ENCODE measurements at places on chromosomes 2 and 18. TPM values are rescaled to one million over a fixed set of nuclear protein-coding genes. Genes with fewer than 3 reads are reported as not detected.

The GPR45 gene
- not detected for total RNA-seq

The SEPTIN10 gene
- 46.8 TPM for total RNA-seq

The KCNK3 gene
- 2.8 TPM for total RNA-seq

The GPR17 gene
- 0.25 TPM for total RNA-seq

The ACKR3 gene
- total RNA-seq: 25.4 TPM

The CRIM1 gene
- 26.0 TPM for total RNA-seq

The SCN9A gene
- 1.3 TPM for total RNA-seq

The ITGA4 gene
- total RNA-seq: 1.5 TPM

The AGXT gene
- total RNA-seq: 0.12 TPM

The PLEKHH2 gene
- 1.1 TPM for total RNA-seq

The COL5A2 gene
- total RNA-seq: 8.1 TPM

The LYG2 gene
- not detected for total RNA-seq

The STARD7 gene
- total RNA-seq: 214 TPM

The ITPRID2 gene
- 68.4 TPM for total RNA-seq

The CYP27C1 gene
- total RNA-seq: 0.10 TPM

The HTR2B gene
- total RNA-seq: 0.50 TPM

The PAX8 gene
- 0.30 TPM for total RNA-seq

The OR6B3 gene
- total RNA-seq: not detected

The DSG1 gene
- 0.77 TPM for total RNA-seq

The RNF144A gene
- total RNA-seq: 15.6 TPM

The RAMP1 gene
- 151 TPM for total RNA-seq

The DOK1 gene
- total RNA-seq: 4.4 TPM

The PIEZO2 gene
- total RNA-seq: 1.1 TPM

The ZC3H6 gene
- total RNA-seq: 21.8 TPM

The PLA2R1 gene
- 2.9 TPM for total RNA-seq

The FRZB gene
- 1.1 TPM for total RNA-seq

The ANKRD23 gene
- total RNA-seq: 5.5 TPM

The EHD3 gene
- total RNA-seq: 32.4 TPM

The RGPD8 gene
- 7.8 TPM for total RNA-seq

The HOXD12 gene
- total RNA-seq: not detected

The PLCL1 gene
- 100 TPM for total RNA-seq

The DSC3 gene
- 0.10 TPM for total RNA-seq

The FAHD2A gene
- 46.3 TPM for total RNA-seq

The NGEF gene
- not detected for total RNA-seq

The BUB1 gene
- total RNA-seq: 0.82 TPM

The POTEC gene
- not detected for total RNA-seq

The TDRD15 gene
- not detected for total RNA-seq

The ANKRD62 gene
- total RNA-seq: not detected

The ZAP70 gene
- total RNA-seq: 1.7 TPM

The IL36G gene
- not detected for total RNA-seq

The COL4A3 gene
- 4.5 TPM for total RNA-seq

The KIF1A gene
- 1.6 TPM for total RNA-seq

The FASTKD2 gene
- total RNA-seq: 40.5 TPM

The APCDD1 gene
- total RNA-seq: 24.9 TPM

The CCDC178 gene
- total RNA-seq: 0.55 TPM

The MREG gene
- total RNA-seq: 0.84 TPM

The GALNT3 gene
- 0.17 TPM for total RNA-seq

The IL1RL2 gene
- not detected for total RNA-seq

All from left ventricle myocardium superior (tissue), 1 donor.